ENCODE measurements at places on chromosomes 4 and X.

GRCh38 chr4:156958276-156959074, 13.1 kb downstream of the PDGFC start:
- no peak for DNase-seq

- DNase-seq, result no peak
Measured at GRCh38 chrX:27575565-27575964, 14.6 kb upstream of the DCAF8L2 start.

DNA sequence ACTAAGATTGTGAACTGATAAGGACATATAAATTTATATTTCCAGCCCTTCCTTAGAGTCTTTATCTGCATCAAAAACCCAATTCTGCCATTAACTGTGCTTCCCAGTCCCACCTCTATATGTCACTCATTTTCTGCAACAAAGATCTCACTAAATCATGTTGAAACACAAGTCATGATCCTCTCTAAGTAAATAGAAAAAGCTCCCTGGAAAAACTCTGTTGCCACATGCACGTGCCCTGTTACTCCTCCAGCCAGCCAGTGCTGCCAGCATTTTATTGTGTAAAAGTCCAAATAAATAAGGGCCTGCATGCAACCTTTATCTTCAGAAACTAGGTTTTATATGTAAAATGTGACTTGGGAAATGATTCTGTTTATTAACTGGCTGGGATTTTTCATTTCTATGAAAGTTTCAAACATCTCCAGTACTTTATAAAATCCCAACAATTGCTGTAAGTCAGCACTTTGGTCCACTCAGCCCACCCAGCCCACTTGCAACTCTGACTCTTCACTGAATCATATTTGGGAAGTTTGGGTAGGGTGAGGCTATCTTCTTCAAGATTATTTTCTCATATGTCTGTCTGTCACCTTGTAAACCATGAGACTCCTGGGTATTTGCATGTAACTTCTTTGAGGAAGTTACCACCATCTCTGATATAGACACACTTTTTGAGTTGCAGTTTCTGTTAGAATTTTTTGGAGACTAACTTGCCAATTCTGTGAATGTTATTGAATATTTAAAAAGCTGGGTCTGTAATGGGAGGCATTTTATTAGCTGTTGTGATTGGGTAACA, 40.0 kb upstream of the SMARCA5 start:
- DNase-seq, result no peak

DNA sequence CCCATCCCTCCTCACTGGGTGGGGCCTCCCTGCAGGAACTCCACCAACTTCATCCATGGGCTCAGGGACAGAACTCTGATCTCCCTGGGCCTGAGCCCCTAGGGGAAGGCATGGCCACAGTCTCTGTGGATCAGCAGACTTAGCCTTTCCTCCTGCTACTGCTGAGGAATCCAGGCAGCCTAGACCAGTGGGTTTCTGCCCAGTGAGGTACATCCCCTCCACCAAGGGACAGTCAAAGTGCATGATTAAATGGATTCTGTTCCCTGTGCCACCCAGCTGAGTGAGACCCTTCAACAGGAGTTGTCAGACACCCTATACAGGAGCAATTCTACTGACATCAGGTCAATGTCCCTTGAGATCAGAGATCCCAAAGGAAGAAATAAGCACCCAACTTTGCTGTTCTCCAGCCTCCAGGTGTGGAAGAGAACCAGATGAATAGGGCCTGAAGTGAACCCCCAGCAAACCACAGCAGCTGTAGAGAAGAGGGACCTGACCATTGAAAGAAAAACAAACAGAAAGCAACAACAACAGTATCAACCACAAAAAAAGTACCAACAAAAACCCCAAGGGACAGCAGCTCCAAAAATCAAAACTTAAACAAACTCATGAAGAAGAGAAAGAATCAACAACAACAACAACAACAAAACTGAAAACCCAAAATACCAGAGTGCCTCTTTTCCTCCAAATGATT, 84.8 kb downstream of the CHIC1 start:
- DNase-seq, result no peak

DNA sequence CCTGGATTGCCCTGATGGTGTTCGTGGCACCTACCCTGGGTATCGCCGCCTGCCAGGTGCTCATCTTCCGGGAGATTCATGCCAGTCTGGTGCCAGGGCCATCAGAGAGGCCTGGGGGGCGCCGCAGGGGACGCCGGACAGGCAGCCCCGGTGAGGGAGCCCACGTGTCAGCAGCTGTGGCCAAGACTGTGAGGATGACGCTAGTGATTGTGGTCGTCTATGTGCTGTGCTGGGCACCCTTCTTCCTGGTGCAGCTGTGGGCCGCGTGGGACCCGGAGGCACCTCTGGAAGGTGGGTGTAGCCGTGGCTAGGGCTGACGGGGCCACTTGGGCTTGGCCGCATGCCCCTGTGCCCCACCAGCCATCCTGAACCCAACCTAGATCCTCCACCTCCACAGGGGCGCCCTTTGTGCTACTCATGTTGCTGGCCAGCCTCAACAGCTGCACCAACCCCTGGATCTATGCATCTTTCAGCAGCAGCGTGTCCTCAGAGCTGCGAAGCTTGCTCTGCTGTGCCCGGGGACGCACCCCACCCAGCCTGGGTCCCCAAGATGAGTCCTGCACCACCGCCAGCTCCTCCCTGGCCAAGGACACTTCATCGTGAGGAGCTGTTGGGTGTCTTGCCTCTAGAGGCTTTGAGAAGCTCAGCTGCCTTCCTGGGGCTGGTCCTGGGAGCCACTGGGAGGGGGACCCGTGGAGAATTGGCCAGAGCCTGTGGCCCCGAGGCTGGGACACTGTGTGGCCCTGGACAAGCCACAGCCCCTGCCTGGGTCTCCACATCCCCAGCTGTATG, 1.8 kb downstream of the AVPR2 start:
- DNase-seq, result no peak

- DNase-seq, result no peak
Measured at GRCh38 chr4:54719378-54719777, 61.6 kb downstream of the KIT start.

- no peak for DNase-seq
Measured at GRCh38 chrX:96591421-96591820, 93.2 kb upstream of the DIAPH2 start.

DNA sequence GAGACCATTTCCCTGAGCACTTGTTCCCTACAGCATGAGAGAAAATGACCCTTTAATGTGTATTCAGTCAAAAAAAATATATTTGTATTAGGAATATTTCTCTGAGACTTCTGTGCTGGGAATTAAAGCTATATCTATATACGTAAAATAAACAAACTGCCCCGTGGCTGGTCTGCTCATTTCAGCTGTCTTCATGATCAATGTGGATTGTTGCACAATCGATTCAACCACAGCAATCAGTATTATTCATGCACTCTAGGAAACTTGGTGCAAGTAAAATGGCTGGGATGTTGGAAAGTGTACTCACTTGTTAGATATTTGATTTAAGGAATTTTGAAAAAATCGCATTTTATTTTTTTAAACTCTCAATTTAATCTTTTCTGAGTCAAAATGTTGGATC, 307.9 kb upstream of the ZFP42 start:
- no peak for DNase-seq

Data from activated CD4-positive, CD25-positive, alpha-beta regulatory T cell (primary cell).